DMS79 (cell line): ENCODE measurements at places on chromosomes 6 and 20.
A peak's percentile ranks its signal among the peaks of the same experiment; 100 is the strongest.

DNA sequence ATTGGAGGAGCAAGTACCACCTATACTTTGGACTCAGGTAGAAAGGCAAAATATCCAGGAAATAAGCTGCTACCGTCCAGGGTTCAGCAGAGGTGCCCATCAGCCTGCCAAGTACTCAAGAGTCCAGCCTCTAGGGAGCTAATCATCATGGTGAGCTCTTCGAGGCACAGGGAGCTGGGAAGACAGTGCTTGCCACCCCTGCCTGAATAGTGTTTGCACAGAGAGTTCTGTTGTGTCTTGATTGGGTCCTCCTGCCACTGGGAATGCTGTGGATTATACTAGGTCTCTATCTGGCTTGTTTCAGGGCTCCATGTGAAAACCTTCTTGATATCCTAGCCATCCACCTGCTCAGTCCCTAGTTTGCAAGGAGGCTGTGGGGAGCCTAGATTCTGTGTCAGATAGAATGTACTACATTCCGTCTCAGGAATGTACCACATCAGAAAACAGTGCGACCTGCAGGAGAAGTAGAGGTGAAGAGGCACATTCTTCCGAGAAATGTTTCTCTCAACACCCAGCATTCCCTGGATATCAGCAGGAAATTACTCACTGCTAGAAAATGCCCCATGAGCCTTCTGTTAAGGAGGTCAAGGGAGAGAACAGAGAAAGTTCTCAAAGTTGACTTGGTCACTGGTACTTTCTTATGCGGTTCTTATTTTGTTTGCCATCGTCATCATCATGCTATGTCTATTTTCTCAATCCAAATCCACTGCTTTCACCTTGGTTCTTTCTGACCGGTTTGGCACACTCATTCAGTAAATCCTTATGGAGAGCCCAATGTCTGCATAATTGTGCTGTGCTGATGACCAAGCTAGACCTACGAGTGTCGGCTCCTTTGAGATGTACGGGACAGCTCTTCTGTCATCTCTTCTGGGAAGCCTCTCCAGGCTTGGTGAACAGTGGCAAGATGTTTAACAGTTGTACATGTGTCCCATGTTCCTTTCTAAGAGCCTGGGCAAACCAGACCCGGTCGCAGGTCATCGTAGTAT is 30.7 kb downstream of the PTPN1 start:
- no peak for DNase-seq

DNA sequence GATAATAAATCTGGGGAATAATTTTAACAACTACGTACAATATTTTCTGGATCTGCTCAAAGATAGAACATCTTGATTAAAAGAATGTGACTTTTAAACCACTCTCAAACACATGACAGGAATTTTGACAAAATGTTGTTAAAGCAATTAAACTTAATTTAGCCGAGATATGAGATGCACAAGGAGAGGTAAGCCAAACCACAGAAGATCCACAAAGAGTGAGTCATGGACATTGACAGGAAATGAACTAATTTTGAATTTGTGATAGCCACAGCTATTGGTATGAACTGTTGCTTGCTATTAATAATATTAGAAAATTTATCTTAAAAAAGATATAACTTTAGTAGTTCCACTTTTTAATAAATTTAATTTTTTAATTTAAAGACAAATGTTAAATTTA is 27.8 kb upstream of the VGLL2 start:
- DNase-seq, result no peak

DNA sequence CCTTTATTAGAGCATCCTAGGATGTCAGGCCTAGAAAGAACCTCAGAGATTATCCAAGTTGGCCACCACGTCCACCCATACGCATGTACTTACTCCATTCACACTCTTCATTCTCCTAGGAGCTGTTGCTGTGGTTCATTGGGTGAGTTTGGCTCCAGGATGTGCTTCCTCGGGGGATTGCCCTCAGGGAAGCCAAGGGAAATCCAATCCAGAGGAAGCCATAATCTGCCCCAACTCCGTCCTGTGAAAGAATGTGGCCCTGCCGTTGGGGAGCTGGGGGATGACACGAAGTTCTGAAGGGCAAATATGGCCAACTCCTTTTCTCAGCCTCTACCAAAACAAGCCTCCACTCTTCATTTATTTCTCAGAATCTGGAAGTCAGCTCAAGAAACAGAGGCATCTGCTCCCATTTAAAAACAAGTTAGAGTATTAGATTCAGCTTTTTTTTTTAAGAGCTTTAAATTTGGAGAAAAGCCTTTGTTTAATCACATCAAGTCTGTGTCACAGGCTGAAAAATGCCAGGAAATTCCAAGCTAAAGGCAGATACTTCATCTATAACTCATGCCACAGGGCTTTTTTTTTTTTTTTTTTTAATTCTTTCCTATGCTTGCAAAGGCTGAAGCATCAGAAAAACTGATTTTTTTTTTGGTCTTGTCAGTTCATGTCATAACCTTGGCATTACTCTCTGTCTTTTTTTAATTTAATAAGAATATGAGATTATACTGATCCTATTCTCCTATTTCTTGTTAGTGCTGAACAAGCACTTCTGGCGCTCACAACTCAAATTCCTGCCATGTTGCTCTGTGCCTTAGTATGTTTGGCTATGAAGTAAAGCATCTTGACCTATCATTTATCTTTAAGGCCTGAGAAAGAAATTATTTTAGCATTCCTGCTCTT is 480.9 kb upstream of the MARCKS start:
- no peak for DNase-seq

DNA sequence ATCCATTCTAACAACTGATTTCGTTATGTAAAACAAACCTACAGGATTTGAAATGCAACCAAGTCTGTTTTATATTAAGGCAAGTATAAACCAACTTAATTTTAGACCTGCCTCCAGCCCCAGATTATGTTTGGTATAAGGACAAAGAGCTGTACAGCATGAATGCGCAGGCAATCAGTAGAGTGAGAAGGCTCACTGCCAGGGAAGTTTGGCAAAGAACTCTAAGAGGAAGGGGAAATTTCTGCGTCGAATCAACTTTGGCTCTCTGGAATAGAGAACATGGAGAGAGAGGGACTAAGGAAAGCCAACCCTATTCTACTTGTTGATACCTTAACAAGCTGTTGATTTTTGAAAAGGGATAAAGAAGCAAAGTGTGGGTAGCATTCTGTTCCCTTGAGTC is 96.9 kb upstream of the FOXO3 start:
- no peak for DNase-seq

GRCh38 chr20:13180986-13181889 is 39.8 kb upstream of the ISM1 start:
- DNase-seq, result no peak

DNA sequence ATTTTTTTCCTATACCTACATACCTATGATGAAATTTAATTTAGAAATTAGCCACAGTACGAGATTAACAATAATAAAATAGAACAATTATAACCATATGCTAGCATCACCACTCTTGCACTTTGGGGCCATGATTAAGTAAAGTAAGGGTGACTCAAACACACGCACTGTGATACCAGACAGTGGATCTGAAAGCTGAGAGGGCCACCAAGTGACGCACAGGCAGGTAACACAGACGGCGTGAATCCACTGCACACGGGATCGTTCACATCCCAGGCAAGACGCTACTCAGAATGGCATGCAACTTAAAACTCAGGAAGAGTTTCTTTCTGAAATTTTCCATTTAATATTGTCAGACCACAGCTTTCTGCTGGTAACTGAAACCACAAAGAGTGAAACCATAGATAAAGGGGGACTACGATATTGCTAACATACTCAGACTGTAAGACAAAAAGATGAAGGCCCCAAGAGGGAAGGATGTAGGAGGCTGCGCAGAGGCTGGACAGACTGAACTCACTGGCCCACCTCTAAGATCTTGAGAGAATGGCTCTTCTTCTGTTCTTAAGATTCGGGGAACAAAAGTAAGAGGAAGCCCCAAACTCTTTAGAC is 17.9 kb downstream of the RRBP1 start:
- no peak for DNase-seq

- no peak for DNase-seq
Measured at GRCh38 chr6:128025478-128025877, 124.6 kb upstream of the THEMIS start.

GRCh38 chr6:136113736-136114173 is 136.4 kb downstream of the MTFR2 start:
- peak; percentile 77 for DNase-seq

DNA sequence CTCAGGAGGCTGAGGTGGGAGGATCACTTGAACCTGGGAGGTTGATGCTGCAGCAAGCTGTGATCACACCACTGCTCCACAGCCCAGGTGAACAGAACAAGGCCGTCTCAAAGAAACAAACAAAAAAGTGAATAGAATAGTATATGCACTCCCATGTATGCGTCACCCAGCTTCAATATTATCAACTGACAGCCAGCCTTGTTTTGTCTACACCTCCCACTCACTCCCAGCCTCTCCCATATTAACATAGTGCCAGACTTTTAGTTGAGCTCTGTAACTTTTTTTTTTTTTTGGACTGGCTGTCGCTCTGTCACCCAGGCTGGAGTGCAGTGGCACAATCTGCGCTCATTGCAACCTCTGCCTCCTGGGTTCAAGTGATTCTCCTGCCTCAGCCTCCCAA is 18.1 kb upstream of the ILRUN start:
- no peak for DNase-seq

GRCh38 chr6:6984585-6985366 is 123.0 kb upstream of the RREB1 start:
- DNase-seq, result no peak

- no peak for DNase-seq
Measured at GRCh38 chr6:108130262-108130661, 35.6 kb upstream of the NR2E1 start.

GRCh38 chr6:33418690-33419291 is 884 bp upstream of the CUTA start:
- no peak for DNase-seq

- no peak for DNase-seq
Measured at GRCh38 chr6:138973466-138974153, 14.4 kb downstream of the REPS1 start.

DNA sequence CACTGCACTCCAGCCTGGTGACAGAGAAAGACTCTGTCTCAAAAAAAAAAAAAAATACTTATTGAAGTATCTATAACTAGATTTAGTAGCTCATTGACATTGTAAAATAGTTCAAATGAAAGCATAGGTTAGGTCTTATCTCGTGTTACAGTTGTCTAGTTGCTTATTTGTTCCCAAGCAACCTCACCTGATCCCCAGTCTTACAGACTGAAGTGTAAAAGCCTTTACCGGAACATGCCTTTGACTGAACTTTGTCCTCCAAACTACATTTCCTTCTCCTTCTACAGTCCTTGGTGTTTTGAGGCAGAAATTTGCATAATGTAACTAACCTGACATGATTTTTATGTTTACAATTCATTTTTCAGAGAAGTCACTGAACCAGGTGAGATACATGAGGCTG is 61.0 kb downstream of the PKIB start:
- DNase-seq, result no peak

DNA sequence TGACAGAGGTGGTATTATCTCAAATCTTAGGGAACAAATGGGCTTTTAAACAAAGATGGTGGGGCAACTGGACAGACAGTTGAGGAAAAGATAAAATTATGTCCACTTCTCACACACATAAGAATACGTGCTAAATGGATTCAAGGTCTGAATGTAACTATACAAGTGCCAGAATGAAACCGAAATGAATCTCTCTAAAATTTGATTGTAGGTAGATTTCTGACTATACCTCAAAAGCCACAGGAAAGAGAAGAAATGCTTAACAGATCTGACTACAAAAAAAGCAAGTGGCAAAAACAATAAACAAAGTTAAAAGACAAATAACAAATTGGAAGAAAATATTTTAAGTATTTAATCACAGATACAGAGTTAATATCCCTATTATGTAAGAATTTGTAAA is 182.7 kb upstream of the OLIG3 start:
- no peak for DNase-seq

DNA sequence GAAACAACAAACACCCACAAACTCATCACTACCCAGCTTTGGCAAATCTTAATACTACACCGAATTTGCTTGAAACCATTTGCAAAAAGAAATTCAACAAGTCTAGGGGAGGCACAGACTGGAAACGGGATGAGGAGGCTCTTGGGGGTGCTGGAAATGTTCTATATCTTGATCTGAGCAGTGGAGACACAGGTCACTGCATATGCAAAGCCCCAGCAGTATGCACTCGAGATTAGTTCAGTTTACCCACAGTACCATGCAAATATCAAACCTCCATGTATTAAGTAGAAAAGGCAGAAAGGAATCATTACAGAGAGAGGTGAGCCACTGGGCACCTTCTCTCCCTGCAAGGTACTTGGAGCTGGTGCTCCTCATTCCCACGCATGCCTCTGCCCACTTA is 75.9 kb downstream of the PREX1 start:
- no peak for DNase-seq

DNA sequence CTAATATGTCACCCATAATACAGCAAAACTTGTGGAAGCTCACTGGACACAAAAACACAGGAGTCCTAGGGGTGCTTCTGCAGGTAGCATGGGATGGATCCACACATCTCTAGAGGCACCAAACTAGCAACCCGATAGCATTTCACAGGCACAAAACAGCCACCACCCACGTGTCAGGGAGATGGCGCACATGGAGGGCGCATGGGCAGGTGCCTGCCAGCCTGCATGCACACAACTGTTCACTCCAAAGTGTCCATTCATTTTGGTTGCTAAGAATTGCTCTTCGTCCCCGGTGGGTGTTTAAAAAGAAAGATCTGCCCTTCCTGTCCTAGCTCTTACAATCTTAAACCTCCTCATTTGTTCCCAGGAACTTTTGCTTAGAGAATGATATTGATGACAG is 171.3 kb downstream of the SYNDIG1 start:
- no peak for DNase-seq

- DNase-seq, result no peak
Measured at GRCh38 chr6:21597801-21598673, 4.5 kb downstream of the SOX4 start.

DNA sequence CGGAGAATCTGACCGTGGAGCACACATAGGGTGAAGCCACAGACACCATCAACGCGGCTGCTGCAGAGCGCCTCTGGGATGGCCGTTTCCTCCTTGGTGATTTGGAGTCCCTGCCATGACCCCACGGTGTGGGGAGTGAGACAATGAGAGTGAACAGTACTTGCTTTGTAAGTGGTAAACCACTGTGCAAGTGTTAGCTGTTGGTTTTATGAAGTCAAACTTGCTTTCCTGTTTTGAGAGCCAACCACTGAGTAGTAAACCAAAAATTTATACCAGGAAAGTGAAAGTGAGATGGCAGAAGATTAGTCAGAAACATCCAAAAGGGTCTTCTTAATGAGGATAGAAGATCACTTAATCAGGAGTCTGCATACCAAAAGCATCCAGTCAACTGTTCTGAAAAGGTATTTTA is 160.7 kb downstream of the FOXC1 start:
- no peak for DNase-seq

DNA sequence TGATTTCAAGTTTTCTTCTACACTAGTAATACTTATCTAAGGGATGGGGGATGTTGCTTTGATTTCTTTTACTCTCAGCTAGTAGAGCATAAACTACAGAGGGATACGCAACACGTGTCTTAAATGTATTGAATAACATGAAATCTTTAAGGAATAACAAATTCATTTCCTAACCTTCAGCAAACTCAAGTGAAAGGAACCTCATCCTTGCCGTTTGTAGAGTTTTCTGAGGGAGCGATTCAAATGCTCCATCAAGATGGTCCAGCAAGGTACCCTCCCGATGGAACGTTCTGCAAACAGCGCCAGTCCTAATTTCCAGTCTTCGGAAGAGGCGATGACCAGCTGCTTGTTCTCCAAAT is 95.4 kb upstream of the RIN2 start:
- no peak for DNase-seq
